ENCODE measurements at places on chromosomes 1 and 21.

DNA sequence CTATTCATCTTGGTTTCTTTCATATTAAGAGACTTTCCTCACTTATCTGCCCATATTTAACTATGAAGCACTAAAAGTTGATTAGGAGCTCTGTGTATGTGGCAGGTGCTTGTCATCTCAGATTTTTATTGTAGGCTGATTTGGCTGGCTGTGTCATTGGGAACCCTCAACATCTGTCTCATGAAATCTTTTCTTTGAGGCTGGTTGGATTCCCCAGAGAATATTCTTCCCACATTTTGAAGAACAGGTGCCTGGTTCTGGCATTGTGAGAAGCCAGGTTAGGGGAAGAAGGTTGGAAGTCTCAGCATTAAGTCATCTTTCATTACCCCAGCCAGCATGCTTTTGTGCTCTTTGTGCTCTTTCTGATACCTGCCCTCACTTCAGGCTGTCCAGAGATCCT, 37.1 kb downstream of the EEIG2 start:
- peak; percentile 12 for DNase-seq

- DNase-seq = peak; percentile 53
Observed at GRCh38 chr1:8259498-8260290, 58.2 kb upstream of the SLC45A1 start.

DNA sequence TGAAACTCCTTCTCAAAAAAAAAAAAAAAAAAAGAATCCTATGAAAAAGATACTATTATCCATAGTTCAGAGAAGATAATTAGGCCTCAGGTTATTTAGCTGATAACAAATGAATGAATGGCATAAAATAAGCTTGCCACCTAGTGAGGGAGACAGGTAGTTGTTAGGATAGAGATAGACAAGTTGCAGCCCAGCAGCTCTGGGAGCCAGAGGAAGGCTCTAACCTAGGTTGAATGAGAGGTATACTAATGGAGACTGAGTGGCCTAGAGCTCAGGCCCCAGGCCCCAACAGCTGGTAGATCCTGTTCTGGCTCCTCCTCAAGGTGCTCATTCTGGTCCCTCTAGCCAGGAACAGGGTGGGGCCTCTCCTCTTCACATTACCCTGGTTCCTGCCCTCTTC, 20.6 kb upstream of the RSPO1 start:
- no peak for DNase-seq

DNA sequence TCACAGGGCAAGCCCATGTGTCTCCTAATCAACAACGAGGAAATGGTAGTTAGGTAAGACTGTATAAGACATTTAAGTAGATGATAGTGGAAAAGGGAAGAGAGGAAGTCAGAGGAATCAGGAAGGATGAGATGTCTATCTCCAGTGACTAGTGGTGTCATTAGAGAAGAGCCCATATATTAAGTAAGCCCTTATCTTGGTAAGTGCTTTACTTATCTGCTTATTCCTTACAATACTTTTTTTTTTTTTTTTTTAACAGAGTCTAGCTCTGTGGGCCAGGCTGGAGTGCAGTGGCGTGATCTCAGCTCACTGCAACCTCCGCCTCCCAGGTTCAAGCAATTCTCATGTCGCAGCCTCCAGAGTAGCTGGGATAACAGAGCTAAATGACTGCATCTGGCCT, 29.5 kb downstream of the RNF11 start:
- no peak for DNase-seq

DNA sequence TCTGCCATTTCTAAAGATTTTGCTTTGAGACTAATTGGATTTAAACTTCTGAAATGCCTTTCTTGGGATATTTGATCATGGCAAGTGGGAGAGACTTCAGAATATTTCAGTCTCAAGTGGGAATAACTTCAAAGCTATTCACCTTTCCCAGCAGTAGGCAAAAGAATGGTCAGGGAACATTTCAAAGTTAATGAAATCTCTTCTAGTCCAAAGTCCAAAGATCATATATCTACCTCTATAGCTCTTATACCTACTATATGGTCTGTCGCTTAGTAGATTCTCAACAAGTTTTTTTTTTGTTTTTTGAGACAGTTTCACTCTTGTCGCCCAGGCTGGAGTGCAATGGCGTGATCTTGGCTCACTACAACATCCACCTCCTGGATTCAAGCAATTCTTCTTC, 44.5 kb upstream of the PIGC start:
- no peak for DNase-seq

DNA sequence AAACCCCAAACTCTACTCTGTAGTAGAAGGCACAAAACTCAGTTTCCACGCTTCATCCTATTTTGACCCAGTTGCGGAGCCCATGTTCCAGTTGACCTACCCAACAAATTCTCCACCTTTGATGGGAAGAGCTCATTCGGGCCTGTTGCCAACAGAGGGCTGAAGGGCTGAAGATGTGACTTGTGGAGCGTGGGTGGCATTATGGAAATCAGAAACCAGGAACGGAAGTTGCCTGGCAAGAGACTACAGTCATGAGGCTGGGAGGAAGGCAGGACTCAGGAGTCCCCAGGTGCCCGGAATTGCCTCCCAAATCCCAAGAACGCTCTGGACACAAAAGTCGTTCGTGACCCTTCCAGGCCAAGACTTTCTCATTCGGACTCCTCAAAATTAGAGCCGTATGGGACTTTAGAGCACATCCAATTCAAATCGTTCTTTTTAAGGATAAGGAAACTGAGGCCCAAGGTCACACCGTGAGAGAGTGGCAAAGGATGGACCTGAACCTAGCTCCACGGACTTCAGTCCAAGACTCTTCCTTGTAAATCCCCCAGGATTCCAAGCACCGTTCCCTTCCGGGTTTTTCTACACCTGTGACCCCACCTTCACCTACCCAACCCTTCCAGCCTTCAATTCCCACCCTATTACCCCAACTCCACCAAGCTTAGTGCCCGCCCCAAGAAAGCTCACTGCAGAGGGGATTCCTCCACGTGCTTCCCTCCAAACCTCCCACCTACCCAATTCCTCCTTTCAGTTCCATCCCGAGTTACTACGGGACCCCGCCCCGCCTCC, 739 bp downstream of the SMG5 start:
- DNase-seq = no peak

- no peak for DNase-seq
Observed at GRCh38 chr1:21089731-21090130, 87.0 kb downstream of the EIF4G3 start.

DNA sequence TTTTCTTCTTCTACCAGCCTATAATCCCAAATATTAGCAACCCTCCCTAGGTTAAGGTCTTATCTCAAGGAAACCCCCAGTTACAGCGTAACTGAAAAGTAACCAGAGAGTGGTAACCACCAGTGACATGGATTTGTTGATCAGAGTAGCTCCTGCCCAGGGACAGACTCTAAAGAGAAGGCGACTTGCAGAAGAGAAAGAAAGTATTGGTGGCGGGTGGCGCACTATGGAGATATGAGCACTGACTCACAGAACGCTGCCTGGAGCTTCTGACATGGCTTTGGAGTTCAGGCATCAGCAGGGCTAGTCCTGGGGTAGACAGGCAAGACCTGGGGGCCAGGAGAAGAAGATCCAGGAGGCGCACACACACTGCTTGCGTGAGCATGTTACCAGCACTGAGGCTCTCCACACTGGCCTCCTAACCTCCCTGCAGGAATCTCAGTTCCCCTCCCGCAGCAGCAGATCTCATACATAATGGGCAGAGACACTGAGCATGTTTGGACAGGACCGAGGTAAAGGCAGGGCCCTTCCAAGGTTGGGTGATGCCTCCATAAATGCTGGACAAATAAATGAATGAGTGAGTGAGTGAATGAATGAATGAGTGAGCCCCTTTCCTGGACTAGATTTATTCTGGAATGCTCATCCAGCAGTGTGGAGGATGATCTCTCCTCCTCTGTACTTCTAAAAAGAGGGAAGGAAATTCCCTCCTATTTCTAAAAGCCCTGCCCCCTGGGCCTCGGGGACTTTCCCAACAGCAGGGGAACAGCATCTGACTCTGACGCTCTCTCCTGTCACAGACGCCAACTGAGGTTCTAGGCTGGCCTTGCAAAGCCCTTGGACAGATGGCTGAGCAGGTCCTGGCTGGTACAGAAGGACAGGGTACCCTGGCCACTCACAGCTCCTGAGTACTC, 175.5 kb downstream of the CLIC6 start:
- no peak for DNase-seq

DNA sequence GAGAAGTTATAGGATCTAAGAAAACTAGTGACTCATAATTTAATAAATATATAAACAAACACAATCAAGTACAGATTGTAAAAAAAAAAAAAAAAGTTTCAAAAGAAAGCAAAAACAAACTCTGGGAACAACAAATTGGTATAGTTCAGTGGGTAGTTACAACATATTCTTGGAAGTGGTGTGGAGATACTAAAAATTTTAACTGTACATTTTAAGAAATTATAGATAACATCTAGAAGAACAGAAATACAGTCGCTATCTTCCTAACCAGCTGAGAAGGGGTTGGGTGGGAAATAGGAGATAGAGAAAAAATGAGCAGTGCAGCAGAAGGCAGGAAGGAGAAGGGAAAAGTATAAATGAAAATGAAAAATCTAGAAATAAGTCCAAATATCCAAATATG, 70.5 kb downstream of the LRRC8C start:
- no peak for DNase-seq

DNA sequence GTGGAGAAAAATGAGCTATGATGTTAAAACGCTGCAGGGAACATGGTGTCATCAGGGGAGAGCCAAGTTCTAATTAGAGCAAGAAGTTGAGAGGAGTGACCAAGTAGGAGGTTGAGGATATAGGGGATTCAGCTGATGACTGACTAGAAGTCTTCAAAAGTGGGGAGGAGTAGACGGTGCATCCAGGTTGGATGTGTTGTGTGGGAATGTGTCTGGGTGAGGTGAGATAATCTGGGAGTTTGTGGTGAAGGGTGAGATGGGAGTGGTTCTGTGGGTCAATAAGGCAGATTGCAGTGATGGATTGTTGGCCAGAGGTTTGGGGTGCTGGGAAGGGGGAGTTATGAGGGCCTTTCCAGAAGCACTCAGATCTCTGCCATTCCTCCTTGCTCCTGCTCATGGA, 72.0 kb upstream of the IRF2BP2 start:
- no peak for DNase-seq

DNA sequence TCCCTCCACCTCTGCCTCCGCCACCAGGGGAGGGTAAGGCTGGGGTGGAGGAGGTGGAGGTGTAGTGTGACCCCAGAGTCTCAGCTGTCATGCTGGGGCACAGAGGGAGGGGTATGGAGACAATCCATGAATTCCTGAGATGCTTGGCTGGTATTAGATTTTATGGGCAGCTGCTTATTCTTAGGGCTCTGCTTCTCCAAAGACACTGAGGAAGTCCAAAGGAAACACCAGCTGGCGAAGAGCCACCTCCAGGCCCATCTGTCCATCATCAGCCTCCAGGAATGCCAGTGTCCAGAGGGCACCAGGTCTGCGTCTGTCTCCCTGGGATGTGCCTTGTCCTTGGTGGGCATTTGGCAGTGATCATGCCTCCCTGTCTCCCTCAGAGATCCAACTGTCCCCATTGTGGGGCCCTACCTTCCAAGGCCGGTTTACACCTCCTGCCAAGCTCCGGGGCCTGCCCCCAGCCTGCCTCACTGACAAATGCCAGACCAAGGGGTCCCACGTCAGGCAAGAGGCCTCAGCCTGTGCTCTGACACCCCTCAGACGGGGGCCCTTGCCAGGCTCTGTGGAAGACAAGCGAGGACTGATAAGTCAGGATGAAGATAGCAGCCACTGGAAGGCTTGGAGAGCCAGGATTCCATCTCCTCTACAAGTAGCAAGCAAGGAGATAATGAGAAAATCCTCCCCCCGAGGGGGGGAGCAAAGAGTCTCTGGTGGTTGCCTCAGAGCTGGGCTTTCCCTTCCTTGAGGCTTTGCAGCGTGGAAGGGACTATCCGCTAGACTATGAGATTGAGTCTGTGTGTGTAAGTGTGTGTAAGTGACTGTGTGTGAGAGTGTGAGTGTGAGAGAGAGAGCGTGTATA, 1.6 kb downstream of the TNNI1 start:
- no peak for DNase-seq

DNA sequence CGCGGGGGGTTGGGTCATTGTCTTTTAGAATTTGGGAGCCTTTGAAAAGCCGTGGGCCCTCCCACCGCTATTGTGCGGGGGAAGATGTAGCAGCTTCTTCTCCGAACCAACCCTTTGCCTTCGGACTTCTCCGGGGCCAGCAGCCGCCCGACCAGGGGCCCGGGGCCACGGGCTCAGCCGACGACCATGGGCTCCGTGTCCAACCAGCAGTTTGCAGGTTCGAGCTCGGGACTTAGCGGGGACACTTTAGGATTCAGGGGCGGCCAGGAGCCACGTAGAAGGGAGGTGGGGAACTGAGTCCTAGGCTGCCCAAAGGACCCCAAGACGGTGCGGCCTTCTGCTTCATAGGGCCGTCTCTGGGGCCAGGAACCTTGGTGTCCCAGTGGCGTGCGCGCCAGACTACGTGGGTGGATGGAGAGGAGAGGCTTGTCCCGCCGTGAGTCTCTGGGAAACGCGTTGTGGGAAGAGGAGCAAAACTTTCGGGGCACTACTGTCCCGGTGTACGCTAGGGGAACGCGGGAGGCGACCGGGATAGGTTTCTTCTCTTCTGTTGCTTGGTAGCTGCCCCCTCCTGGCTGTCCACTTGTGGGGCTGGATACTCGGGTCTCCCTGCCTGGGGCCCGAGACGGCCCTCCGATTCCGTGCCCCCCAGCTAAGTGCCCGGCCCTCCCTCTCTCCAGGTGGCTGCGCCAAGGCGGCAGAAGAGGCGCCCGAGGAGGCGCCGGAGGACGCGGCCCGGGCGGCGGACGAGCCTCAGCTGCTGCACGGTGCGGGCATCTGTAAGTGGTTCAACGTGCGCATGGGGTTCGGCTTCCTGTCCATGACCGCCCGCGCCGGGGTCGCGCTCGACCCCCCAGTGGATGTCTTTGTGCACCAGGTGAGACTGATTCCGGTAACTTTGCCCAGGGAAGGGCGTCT, at the start of gene LIN28A:
Gene LIN28A, plus strand, starts transcription at position 112 of the 918 bp plus-strand sequence. Its CDS starts 75 bp downstream, at position 187.
- DNase-seq = no peak

GRCh38 chr1:15251857-15252835, 5.1 kb downstream of the FHAD1 start:
- no peak for DNase-seq

- no peak for DNase-seq
Observed at GRCh38 chr1:207156095-207156494, 52.1 kb downstream of the C4BPA start.

DNA sequence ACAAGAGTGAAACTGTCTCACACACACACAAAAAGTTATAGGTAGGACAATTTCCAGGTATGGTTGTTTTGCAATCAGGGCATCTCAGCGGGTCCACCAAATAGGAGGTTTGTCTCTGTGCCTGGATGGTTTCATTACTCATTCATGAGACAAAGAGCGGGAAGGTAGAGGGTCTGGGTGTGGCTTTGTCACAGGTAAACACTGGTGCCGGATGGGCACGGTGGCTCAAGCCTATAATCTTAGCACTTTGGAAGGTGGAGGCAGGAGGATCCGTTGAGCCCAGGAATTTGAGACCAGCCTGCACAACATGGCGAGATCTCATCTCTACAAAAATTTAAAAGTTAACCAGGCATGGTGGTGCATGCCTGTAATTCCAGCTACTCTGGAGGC, 16.3 kb upstream of the ERVH48-1 start:
- no peak for DNase-seq

- no peak for DNase-seq
Observed at GRCh38 chr1:248849637-248850036, 9.2 kb downstream of the ZNF692 start.

DNA sequence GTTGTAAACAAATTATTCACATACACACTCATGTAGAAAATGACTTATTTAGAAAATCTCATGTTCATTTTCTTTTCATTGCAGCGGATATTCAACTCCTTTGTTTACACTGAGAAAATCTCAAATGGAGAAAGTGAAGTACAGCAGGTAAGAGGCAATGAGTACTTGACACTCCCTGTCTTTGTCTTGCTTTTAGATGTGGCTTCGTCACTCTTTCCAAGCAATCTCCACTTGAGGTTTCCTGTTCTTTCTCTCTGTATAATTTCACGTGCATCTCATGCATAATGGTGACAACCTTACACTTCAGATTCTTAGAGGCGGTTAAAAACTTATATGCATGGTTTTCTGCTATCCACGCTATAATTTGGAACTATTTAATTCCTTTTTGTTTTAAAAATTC, 80.6 kb downstream of the CACHD1 start:
- no peak for DNase-seq

Measured in NCI-H1092 treated with DMSO at 0.1 percent for 48 hours (cell line).